ENCODE measurements at places on chromosomes 13 and 19.

GRCh38 chr13:95221971-95222732 is 79.1 kb downstream of the ABCC4 start:
- no peak for DNase-seq

GRCh38 chr13:42073683-42074082 is 25.2 kb downstream of the DGKH start:
- DNase-seq: no peak

GRCh38 chr13:27044837-27045570 is 126.6 kb downstream of the USP12 start:
- no peak for DNase-seq

DNA sequence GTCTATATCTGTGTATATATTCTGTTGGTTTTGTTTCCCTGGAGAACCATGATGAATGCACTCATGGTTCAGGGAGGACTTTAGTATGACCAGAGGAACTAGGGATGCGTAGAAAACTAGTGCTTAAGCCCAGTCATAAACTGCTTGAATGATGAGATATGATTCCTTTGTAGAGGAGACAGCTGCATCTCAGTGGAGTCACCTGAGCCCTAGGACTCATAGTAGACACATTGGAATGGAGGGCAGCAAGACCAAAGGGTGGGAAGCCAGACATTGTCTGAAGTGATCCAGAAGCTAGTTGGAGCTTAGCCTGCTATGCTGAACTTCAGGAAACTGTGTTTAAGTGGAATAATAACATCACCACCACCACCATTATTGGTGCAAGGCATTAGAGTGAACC is 89.5 kb upstream of the SPATA13 start:
- no peak for DNase-seq

DNA sequence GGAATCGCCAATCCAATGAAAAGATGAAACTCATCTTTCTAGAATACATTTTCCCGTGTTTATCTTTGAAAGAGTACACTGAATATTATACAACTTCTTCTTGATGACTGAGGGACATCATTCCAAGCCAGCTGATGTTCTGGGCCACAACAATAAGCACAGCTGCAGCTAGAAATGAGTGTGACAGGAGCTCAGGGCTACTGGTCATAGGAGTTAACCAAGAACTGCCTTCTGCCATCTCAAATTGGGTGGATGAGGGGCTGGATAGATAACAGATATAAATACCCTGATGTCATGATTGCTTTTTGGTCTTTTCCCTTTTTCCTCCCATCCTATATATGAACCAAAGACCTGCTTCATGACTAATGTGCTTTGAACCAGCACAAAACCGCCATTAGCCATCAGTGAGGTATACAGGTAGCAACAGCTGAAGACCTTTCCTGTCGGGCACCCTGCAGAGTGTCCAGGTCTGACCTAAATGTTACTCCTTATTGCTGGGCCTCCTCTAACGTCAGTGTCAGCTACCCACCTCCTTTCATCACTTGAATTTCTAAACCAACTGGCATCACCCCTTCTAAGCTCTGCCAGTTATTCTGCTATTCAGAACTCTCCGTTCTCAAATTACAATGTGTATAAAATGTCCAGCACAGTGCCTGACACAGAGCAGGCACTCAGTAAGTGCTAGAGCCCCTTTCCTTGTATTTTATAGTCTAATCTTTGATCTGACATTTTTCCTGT is 178.2 kb downstream of the ENOX1 start:
- no peak for DNase-seq

DNA sequence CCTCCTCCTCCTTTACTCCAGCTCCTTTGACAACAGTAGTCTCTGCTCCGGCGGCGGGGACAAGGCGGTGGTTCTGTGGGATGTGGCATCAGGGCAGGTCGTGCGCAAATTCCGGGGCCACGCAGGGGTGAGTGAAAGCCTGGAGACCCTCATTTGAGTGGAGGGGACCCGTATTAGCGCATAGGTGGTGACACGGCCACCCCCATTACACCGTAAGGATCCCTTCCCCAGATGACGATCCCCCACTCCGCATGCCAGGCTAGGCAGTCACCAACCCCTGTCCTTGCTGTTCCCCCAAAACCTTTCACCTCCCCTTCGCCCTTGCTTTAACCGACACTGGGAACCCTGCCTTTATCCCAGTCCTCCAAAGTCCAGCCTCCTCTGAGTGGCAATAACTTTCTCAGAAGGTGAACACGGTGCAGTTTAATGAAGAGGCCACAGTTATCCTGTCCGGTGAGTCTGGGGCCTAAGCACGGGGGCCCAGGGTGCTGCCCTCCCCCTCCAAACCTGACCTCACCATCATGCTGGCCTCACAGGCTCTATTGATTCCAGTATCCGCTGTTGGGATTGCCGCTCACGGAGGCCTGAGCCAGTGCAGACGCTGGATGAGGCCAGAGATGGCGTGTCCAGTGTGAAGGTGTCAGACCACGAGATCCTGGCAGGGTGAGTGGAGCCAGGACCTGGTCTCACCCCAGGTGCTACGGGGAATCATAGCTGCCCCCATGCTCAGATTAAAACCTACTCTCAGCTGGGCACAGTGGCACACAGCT is 3.7 kb downstream of the WDR83 start:
- DNase-seq: no peak

- no peak for DNase-seq
Observed at GRCh38 chr13:72198042-72198441, 331.0 kb upstream of the DACH1 start.

GRCh38 chr19:12628040-12629022 is 17.6 kb downstream of the ZNF791 start:
- no peak for DNase-seq

GRCh38 chr19:2101417-2102335 is 5.0 kb downstream of the IZUMO4 start:
- DNase-seq: no peak

DNA sequence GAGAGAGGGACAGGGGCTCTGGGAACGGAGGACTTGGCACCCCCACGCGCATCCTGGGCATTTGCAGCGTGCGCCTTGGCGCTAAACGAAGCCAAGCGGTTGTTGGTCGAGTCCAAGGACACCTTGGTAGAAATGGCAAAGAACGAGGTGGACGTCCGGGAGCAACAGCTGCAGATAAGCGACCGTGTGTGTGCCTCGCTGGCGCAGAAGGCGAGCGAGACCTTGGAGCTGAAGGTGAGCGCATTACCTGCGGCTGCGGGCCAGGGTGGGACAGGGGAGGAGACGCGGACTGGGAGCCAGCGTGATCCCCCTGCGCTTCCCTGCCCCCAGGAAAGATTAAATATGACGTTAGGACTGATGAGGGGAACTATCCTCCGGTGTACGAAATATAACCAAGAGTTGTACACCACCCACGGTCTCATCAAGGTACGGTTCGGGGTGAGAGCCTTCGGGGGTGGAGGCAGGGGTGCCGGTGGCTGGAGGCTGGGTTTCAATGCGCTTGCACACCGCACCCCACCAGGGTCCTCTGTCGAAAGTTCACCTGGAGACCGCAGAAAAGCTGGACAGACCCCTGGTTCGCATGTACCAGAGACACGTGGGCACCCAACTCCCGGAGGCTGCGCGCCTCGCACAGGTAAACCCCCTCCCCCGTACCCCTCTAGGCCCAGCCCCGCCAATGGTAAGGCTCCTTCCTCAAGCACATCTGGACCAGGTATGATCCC is 27.8 kb upstream of the CASP14 start:
- no peak for DNase-seq

DNA sequence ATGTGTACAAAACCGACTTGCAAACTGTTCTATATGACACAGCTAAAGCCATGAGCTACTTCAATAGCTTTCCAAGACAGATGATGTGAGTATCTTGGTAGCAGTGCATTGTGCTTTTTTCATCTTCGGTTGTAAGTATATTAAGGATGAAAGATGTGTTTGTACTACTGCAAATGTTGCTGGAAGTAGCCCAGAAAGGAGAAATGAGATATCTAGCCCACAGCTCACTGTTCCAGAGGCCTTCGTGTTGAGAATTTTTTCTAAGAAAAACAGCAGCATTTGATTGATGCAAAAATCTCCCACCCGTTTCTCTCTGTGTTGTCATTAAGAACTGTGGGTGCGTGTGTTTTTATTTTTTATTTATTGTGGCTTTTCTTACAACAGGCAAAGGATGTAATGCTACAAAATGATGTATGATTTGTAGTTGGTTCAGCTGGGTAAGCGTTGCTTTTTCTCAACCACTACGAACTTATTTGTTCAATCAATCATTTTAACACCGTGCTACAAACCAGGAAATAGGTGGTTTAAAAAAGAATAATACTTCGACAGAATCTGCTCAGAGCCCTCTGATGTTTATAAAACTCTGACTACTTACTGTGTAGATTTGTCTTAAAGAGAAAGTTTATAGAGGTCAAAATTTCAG is 41.6 kb upstream of the RFC3 start:
- DNase-seq: no peak

DNA sequence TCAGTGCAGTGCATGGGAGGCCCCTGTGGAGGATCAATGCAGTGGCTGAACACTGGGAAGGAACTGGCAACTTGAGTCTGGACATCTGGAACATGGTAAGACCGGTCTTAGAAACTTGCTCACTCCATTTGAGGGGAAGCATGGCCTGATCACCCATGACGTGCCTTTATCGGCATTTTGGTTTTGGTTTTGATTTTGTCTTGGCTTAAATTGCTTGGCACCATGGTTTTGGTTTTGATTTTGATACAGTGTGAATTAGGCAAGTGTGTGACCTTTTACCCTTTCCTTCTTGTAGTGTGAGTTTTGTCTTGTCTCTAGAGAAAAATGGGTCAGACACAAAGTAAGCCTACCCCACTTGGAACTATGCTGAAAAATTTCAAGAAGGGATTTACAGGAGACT is 77.3 kb downstream of the ZNF486 start:
- DNase-seq: peak; percentile 35

DNA sequence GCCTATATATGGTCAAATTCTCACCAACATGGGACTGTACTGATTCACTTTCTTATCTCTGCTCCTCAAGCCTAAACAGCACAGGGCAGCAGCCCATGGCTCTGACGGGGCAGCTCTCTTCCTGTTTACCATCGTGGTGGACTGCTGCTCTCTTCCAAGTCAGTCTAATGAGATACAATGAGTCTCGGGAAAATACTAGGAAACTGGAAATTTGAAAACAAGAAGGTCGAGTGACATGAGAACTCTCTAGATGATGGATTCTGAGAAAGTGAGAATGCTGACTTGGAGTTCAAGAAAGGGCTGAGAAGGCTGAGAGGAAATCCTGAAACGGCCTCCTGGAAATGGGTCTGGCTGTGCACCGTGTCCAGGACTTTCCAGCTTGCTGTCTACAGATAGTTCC is 122.8 kb upstream of the ARGLU1 start:
- DNase-seq: no peak

DNA sequence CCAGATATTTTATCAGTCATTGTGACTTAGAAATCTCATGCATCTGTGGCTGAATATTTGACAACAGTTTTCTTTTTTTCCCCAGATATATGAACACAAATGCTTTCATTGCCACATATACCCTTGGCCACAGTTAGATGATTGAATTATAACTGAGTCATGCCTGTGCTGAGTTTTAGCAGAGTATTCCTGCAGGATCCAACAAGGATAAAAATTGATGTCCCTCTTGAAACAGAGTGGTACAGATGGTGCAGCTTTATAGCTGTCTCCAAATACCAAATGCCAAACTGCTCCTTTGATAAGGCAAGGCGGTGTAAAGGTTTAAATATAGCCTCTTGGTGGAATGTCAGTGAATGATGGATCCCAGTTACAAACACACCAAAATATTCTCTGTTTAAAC is 428.5 kb downstream of the GPC6 start:
- DNase-seq: no peak

DNA sequence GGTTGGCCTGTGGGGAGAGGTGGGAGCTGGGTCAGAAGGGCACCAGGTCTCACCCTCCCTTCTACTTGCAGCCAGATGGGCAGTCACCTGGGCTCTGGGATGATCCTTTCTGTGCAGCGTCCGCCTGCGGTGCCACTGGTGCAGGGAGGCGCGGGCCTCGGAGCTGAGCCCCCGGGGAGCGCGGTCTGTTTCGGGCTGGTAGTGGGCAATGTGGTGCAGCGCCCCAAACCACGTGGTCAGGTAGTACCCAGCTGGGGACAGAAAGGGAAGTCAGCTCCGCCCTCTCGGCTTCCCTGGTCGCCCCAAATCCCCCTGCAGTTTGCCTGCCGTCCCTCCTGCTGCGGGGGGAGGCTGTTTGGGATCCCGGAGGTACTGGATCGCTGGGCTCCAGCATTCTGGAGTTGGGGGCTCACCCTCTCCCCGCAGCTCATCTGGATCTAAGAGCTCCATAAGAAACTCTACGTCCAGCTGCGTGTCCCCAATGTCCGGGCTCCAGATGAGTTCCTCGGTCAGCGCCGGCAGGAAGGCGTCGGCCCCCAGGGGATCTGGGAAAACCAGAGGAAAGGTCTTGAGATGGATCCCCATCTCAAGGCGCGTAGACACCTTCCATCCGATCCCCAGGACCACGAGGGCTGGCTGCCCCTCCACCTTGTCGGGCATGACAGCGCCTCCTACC is 8.8 kb downstream of the RINL start:
- no peak for DNase-seq

Data from MM.1S (cell line).